Chondrocyte (in vitro differentiated cells): ENCODE measurements at places on chromosomes 5 and 9.

- no peak for DNase-seq
These were observed 195.6 kb upstream of the RAI14 start for GRCh38 chr5:34460496-34460895.

DNA sequence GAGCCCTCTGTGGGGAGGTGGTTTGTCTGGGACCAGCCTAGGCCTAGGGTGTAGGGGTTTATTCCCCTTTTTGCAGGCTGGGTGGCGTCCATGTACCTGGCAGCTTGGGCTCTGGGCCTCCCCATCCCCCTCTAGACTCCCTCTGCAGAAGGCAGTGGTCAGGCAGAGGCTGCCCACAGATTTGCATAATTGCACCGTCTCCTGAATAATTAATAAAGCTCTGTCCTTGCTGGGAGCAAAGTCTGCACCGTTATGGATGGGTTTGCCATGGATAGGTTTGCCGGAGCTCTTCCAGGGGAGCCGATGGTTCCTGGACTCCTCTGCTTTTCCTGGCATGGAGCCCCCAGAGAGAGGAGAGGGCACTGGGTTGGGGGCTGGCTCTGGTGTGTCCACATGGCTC lies 60.4 kb downstream of the DAB2IP start:
- DNase-seq, result no peak

DNA sequence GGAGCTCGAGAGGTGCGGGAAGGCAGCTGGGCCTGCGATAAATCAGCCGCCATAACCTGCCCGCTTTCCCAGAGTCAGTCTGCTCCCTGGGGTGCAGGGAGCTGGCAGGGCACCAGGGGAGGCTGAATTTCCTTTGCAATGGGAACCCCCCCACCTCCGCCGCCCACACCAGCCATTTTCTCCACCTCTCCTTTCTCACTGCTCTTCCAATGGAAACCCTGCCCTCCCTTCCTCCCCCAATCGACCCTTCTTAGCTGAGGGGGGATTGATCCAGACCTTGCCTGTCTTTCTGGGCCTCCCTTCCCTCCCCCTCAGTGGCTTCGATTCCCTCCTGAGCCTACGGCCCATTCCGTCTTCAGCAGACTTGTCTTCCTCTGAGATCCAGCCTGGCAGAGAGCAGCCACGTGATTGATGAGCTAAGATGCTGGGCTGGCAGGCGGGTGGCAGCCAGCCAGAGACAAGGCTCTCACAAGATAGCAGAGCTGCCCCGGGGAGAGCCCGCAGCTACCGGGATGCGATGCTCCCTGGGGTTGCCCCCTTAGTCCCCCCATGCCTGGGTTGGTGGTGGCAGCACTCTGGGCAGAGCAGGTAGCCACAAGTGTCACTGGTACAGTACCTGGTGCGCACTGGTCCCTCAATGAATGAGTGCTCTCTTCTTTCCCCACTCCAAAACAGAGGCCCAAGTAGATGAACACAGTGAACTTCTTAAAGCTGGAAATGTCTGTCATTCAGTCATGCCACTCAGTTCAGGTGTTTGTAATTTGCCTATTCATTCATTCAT lies 53.7 kb upstream of the FABP6 start:
- no peak for DNase-seq

GRCh38 chr5:104904561-104904960 lies 1342.0 kb upstream of the NUDT12 start:
- DNase-seq, result no peak

DNA sequence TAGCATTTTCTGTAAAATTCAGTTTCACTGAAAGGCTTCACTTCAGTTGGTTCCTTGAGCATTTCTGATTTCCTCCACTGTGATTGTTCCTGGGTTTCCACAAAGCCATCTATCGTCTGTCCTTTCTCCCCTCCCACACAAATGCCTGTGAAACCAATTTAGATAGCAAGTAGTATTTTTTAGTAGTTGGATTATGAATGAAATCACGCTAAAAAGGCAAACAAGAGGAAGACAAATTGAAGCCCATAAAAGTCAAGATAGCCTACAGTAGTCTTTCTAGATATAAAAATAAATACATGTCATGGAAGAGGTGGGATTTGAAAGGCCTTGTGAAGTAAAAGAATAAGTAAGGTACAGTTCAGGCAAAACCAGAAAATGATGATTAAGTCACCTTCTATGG lies 162.8 kb downstream of the ADAMTSL1 start:
- DNase-seq, result no peak

GRCh38 chr5:121748686-121749085 lies 103.0 kb upstream of the FTMT start:
- DNase-seq, result no peak

DNA sequence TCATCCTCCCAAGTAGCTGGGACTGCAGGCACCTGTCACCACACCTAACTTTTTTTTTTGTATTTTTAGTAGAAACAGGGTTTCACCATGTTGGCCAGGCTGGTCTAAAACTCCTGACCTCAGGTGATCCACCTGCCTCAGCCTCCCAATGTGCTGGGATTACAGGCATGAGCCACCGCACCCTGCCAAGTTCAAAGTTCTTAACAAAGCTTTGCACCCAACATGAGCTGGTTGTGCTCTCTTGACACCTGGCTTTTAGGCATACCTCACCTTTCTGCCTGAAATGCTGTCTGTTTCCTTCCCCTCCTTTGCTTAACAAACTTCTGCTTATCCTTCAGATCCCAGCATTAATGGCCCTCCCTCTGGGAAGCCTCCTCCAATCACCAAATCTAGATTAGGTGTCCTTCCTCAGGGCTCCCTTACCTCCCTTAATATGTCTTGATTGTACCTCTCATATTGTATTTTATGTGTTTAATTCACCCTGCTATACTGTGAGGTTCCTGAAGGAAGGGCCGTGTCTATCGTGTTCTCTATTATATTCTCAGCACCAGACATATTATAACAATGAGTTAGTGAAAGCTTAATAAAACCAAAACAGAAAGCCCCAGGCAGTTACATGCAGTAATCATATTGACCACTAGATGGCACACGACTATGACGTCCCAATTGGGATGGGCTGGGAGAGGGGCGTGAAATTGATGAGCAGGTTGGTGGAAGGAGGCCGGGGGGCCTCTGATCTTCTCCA lies 62.9 kb upstream of the PPARGC1B start:
- no peak for DNase-seq

DNA sequence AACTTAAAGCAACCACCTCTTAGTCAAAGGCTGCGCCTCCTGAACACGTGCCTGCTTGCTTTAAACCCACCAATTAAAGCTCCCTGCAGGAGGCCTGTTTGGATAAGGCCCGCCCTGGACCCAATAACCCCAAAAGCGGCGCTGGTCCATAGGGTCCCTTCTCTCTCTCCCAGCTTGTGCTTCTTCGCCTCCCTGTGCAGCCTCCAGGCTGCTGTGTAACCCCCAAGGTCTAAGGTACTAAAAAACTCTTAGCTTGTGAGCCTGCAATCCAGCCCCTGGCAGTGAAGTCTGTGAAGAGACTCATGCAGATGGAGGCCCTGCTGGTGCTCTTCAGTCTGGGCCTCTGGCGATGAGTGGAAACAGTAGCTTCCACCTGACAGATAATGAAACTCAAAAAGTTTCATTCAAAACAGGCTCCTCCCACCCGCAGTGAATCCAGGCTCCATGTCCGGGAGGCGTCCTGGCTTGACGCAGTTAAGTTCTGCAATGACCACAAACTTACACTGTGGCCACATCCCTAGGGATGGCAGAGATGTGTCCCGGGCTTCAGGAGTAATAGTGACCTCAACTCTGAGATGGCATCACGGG lies 97.3 kb downstream of the PRRT1B start:
- no peak for DNase-seq

GRCh38 chr5:88734191-88734640 lies 148.8 kb downstream of the MEF2C start:
- DNase-seq, result no peak

- DNase-seq, result no peak
These were observed 615.0 kb downstream of the HINT1 start for GRCh38 chr5:130549884-130550561.

DNA sequence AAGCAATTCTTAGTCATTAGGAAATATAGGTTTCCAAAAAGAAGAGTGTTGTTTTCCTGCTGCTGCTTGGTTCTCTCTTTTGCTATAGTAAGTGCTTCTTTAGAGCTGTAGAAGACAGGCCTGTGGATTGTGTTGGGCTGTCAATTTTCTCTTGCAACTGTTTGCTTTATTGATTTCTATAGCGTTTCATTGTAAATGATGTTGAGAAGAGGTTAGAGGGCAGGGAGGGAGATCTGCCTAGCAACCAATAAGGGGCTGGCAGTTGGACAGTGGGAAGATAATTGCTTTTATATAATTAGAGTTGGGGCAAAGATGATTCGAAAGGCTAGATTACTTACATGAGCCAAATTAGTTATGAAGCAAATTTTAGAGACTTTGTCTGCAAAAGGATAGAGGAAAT lies 11.1 kb downstream of the UNC13B start:
- DNase-seq, result no peak

GRCh38 chr9:37390759-37391158 lies 31.7 kb upstream of the GRHPR start:
- no peak for DNase-seq

- DNase-seq, result no peak
These were observed 178.9 kb downstream of the DMRTA1 start for GRCh38 chr9:22625540-22625939.

DNA sequence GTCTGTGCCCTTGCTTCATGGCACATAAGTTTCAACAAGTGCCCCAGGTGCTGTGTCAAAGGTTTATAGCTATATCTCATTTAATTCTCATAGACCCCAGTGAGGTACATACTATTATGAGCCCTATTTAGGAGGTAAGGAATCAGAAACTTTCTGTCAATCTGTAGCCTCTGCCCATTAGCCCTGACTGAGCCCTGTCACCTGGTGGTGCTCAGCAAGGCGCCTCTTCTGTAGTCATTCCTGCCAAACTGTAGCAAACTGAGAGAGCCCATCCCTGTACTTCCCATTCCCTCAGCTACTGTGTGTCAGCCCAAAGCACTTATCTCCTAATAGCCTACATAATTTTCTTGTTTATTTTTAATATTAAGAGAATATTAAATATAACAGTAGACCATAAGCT lies 46.5 kb upstream of the FOXI1 start:
- DNase-seq, result no peak

- DNase-seq, result no peak
These were observed 186.3 kb upstream of the EGFLAM start for GRCh38 chr5:38071831-38072694.

GRCh38 chr9:14307989-14308852 lies 5.7 kb downstream of the NFIB start:
- DNase-seq, result no peak

DNA sequence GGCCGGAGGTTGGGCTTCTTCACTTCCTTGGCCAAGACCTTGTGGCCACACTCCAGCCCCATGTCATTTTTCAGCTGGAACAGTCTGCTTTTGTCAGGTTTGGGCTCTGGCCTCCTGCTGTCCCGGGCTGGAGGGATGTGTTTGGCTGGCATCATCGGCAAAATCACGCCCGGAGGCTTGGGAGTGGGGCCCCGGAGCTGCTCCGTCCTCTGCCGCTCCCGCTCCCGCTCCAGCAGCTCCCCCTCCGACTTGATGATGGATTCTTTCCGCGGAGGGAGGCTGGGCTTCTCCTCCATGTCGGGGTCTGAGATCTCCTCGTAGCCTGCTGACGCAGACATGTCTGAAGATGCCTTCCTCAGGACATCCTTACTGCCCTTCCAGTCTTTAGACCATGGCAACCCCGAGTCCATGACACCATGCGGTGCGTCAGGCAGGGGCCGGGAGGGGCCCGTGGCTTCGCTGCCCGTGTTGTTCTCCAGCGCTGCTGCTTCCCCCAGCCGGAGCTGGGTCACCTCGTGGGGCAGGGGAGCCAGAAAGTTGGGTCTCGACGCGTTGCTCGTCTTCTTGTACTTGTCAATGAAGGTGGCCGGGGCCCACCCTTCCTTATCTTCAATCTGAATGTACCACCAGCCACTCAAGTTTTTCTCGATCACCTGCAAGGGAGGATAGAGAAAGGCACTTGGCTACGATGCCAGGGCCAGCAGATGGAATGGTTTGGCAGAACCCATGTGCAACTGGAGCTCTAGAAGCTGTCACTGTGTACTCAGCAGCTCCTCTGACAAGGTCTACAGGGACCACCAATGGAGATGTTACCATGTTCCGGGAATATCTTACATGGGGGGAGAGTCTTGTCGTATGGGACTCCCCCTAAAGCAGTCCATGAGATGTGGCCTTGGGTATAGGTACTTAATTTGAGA lies 56.0 kb upstream of the UBTD2 start:
- no peak for DNase-seq

DNA sequence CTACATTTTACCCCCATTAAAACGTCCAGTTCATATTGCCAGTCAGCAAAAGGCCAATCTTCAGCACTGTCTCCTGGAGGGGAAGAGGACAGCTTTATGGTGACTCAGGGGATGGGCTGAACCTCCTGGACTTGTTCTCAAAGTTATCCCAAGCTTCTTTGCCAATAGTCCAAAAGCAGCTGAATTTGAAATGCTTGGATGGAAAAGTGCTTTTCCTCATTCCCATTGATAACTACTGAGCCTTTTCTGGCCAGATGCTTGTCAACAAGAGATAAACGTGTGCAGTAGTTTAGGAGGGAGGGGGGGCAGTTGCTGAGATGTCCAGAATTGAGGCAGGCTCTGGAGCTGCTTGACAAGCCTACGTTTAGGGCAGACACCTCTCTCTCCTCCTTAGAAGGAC lies 43.5 kb downstream of the MTX3 start:
- DNase-seq, result no peak

DNA sequence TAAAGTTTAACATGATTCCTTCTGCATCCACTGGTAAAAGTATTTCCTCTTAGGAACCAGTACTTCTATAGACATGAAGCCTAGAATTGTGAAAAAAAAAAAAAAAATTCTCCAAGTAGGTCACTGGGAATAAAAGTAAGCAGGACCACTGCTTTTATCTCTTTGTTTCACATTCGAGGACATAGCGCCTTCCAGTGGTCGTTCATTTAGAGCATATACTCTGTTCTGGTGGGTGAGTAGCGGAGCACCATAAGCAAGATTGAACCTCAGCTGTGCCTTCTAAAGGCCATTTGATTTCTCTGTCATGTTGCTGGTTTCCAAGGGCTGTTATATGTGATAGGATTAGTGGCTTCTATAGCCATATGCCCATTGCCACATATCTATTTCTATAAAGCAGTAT lies 393.1 kb downstream of the TMEM232 start:
- no peak for DNase-seq

DNA sequence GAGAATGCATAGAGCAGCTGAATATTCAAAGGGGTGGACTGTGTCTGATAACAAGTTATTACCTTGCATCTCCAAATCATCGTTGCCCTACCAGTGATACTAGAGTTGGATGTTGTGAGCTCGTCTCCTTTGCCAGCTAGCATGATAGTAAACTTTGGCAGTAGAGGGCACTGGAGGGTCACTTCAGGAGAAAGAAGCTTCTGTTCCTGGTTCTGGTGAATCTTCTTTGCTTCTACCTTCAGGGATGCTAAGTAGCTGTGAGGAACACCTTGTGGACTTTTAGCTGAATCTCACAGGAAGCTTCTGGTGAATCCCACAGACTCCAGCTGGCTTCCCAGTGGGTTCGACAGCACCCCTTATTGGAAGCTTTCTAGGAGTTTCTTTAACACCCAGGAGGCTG lies 626.6 kb upstream of the SGCD start:
- no peak for DNase-seq

DNA sequence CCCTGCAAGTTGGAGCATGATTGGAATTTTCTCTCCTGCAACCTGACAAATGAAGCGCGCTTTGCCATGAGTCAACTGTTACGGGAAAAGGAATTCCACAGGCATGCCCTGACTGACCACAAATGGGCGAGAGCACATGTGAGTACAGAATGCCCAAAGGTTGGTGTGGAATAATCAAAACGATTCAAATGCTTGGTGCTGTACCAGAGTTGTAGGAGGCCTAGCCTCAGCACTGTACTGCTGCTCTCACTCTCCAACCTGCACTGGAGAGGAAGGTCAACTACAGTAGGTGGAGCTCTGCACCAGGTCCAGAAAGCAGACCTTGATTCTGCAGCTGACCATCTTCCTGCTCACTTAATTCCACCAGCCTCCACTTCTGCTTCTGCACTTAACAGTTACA lies 406.9 kb upstream of the ACTBL2 start:
- no peak for DNase-seq
